Dermis microvascular lymphatic vessel endothelial cell (primary cell): ENCODE measurements at places on chromosomes 1 and 21. TPM values are rescaled to one million over a fixed set of nuclear protein-coding genes. Genes with fewer than 3 reads are reported as not detected.

Gene HAX1
- total RNA-seq, result 80.2 and 83.7 TPM in 2 replicates

Gene JAM2
- total RNA-seq, result 0.51 and 1.4 TPM in 2 replicates

Gene TRAF3IP3
- total RNA-seq, result not detected in 2 replicates

Gene PDPN
- 70.3 and 118 TPM in 2 replicates for total RNA-seq

Gene LRRIQ3
- total RNA-seq, result 0.13 and 0.51 TPM in 2 replicates

Gene ANGPTL7
- total RNA-seq, result not detected in 2 replicates

Gene DYNLT4
- total RNA-seq, result 0.13 and 0.25 TPM in 2 replicates

Gene FCAMR
- not detected in 2 replicates for total RNA-seq

DNA sequence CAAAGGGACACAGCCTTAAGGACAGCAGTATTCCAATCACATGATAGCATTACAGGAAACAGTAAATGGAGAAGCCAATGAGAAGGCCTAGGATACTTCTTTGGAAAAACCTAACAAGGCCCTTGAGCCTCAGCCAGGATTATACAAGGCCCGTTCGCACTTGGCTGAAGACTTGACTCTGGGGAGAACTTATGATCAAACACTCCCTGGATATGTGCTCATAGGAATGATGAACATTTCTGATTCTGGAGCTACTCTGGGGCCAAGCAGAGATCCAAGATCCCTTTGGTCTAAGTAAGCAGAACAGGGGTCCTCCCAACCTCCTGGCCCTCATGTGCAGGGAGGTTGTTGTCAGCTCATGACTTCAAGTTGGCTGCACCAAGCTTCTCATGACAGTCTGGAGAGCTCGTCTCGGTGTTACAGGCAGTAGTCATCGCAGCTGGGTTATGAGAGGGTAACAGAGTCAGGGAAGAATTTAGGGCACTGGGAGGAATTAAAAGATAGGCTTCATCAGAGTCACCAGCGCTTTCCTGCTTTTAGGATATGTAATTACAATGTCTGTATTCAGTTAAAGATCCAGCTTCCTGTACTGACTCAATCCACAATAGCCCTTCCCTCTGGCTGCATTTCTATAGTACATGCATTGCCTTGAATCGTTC lies 92.5 kb upstream of the IRF2BP2 start:
- DNase-seq, result peak; percentile 59

DNA sequence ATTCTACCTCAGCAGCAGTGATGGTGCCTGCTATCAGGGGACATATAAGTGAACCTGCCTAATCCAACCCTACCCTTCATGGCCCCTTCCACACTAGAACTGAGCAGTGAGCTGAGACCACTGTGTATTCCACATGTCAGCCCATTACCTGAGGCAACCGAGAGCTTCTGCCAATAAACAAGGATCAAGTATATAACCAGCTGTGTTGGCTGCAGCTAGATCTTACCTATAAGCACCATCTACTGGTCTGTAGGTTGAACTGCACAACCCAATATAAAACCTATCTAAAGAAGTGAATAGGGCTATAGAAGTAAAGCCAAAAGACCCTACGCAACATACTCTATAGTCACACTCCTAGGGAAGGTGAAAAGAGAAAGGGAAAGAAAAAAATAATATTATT lies 376.9 kb downstream of the HHIPL2 start:
- peak; percentile 0 for DNase-seq

GRCh38 chr1:160953030-160953429 lies 1.6 kb downstream of the ITLN2 start:
- DNase-seq, result no peak

DNA sequence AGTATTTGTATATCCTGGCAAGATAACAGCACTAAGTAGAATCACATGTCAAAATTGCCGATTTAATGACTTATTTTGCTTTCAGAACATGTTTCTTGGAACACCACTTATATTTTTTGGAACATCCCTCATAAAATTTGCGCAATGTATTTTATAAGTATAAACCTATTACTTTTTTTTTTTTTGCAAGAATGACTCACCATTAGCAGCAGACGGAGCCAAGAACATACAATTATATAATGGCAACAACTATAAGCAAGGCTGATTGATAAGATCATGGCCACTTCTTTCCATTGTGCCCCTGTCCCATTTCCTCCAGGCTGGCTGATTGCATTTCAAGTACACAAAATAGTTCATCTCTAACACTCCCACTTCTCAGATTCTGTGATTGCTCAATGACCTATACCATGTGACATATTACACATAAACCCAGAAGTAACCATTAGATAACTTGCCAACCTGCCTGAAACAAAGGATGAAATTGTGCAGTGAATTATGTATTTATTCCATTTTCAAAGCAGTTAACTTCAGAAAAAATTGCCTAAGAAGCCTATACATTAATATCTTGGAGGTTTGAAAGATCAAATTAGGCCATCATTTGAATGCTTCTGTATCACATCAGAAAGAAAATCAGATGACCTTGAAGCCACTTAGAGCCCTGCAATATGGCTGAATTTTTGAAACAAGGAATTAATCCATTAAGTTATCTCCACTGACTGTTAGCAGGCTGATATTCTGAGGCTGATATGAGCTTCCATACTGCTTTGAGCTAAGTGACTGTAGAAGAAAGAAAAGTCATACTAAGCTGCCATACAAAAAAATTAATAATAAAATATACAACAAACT lies 77.8 kb upstream of the PRMT6 start:
- no peak for DNase-seq

DNA sequence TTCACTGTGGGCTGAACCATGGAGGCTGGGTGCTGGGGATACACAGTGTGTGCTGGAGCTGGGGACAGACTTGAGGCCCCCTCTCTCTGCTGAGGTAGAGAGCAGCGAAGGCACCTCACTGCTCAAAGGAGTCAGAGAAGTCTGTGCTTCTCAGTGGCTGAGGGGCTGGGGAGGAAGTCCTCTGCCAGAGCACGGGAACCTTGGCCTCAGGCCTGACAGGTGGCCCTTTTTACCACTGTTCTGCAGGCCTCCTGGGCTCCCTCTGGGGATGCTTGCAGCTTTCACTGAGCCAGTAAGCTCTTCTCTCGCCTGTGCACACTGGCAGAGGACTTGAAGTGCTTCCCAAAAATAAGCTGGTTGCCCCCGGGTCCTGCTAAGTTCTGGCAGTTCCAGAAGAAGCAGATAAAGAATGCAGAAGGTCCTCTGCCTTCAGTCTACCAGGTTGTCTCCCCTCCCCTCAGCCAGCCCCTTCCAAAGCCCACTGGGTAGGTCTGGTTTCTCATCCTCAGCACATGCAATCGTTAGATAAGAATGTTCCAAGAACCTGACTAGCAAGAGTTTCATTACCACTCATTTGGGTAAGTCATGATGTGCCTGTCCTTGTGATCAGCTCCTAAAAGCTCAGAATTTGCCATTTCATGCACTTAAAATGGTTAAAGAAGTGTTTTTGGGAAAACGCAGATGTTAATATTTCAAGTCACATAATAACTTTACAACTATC lies 53.9 kb downstream of the TENT5C start:
- DNase-seq, result no peak

DNA sequence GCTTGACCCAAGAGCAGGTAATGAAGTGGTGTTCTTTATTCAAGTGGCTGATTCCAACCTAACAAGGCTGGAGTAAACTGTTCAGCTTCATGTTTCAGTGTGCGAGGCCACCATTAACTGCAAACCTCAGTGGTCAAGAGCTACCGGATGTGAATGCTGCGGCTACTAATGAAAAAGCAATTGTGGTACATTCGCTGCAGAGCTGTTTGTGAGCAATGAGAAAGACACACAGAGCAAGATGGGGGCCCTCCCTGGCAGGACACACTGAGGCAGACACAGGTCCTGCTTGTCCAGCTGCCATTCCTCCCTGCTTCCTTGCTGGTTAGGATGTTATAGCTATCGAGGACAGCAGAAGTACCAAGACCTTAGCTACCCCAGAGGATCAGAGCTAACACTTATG lies 26.1 kb downstream of the SYF2 start:
- DNase-seq, result no peak

DNA sequence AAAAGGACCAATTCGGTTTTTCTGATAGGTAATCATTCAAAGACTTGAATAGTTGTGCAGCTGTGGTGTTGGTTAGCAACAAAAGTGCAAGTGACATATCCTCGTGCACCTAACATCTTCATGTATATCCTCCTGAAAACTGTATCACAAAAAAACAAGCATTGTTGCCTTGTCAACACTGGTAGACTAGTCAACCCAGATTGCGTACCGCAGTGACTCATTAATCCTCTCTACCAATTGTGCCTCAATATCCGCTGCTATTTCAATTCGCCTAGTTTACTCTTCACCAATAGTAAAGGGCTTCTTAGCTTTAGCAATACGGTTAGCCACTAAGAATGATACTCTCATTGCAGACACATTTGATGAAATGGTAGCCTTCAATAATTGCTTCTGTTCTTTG lies 3.5 kb downstream of the HHAT start:
- no peak for DNase-seq
